Immature natural killer cell (primary cell): ENCODE measurements at places on chromosomes 1 and 21.

DNA sequence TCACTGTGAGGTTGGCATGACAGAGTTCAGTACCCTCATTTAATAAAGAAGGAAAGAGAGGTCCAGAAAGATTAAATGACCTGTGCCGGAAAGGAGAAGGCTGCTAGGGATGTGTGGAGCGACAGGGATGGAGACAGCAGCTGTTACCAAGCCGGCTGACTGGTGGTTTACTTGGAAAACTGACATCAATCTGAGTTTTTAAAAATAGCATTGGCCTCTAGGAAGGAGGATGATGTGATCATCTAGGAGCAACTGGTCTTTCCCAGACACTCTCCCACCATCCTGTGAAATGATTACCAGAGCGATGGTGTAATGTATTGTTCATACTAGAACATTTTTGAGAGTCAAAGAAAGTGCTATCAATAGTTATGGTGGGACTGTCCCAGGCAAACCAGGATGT is 154.4 kb downstream of the ZSCAN20 start:
- no peaks in the 10 kb centered on the region for H3K4me1 ChIP-seq
- DNase-seq, result no peak
- no peaks in the 10 kb centered on the region for H3K36me3 ChIP-seq
- H3K27me3 ChIP-seq, result peaks cover 9% of the 10 kb centered on the region

GRCh38 chr1:54517496-54517895 is 30.5 kb upstream of the ACOT11 start:
- H3K27me3 ChIP-seq, result peaks cover 5% of the 10 kb centered on the region
- no peaks in the 10 kb centered on the region for H3K36me3 ChIP-seq
- DNase-seq, result no peak
- no peak overlapping the region for H3K4me3 ChIP-seq

GRCh38 chr1:78500529-78500928 is 9.8 kb downstream of the PTGFR start:
- no peak overlapping the region for H3K4me3 ChIP-seq
- H3K27ac ChIP-seq, result no peak overlapping the region
- H3K4me1 ChIP-seq, result no peaks in the 10 kb centered on the region
- H3K27me3 ChIP-seq, result no peaks in the 10 kb centered on the region
- H3K36me3 ChIP-seq, result no peaks in the 10 kb centered on the region
- no peak for DNase-seq

DNA sequence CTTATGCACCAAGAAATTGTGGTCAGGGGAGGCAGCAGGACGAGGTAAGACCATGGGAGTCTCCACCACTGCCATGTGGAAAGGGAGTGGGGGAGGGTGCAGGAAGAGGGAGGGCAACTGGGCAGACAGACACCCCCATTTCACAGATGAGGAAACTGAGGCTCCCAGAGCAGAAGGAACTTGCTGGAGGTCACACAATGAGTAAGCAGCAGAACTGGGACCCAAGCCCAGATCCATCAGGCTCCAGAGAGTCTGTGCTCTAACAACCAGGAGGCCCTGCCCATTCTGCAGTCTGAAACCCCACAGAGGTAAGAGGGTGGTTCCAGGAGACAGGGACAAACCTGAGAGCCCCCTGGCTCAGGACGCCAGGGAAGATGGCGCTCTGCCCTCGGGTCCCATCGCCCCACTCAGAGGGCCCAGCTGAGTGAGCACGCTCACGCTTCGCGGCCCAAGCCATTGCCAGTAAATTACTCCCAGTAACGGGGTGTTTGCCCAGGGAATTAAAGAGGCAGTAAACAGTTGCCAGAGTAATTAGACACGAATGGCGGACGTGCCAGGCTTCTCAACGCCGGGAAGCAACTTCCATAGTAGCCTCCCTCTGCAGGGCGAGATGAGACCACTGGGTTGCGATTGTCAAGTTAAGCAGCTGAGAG is 59.2 kb downstream of the MATN1 start:
- H3K36me3 ChIP-seq, result no peaks in the 10 kb centered on the region
- no peak overlapping the region for H3K27ac ChIP-seq
- peaks cover 2% of the 10 kb centered on the region for H3K27me3 ChIP-seq
- no peak for DNase-seq

GRCh38 chr21:29164323-29164942 is 34.0 kb downstream of the MAP3K7CL start:
- H3K4me1 ChIP-seq, result no peaks in the 10 kb centered on the region
- H3K27me3 ChIP-seq, result no peaks in the 10 kb centered on the region
- H3K27ac ChIP-seq, result no peak overlapping the region
- H3K36me3 ChIP-seq, result peaks cover 25% of the 10 kb centered on the region
- H3K4me3 ChIP-seq, result no peak overlapping the region

DNA sequence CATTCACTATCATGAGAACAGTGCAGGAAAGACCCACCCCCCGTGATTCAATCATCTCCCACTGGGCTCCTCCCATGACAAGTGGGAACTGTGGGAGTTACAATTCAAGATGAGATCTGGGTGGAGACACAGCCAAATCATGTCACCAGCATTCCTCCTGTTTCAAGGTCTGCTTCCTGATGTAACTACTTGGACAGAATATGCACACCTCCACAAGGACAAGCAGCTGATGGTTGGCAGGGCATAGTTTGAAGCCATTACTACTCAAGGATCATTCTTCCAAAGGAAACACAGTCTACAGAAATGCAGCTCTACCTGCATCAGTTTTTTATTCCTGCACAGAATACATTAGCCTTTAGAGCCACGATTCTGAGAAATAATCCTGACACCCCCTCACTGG is 28.5 kb upstream of the RNF2 start:
- no peak overlapping the region for H3K27ac ChIP-seq
- peaks cover 9% of the 10 kb centered on the region for H3K27me3 ChIP-seq
- H3K36me3 ChIP-seq, result no peaks in the 10 kb centered on the region
- no peaks in the 10 kb centered on the region for H3K4me1 ChIP-seq
